Activated T-cell treated with anti-CD3 and anti-CD28 coated beads, Interleukin-2, amount 50 U/mL, for 4 hours (primary cell): ENCODE measurements at places on chromosomes 11 and 22. TPM values are rescaled to one million over a fixed set of nuclear protein-coding genes. Genes with fewer than 3 reads are reported as not detected.

DNA sequence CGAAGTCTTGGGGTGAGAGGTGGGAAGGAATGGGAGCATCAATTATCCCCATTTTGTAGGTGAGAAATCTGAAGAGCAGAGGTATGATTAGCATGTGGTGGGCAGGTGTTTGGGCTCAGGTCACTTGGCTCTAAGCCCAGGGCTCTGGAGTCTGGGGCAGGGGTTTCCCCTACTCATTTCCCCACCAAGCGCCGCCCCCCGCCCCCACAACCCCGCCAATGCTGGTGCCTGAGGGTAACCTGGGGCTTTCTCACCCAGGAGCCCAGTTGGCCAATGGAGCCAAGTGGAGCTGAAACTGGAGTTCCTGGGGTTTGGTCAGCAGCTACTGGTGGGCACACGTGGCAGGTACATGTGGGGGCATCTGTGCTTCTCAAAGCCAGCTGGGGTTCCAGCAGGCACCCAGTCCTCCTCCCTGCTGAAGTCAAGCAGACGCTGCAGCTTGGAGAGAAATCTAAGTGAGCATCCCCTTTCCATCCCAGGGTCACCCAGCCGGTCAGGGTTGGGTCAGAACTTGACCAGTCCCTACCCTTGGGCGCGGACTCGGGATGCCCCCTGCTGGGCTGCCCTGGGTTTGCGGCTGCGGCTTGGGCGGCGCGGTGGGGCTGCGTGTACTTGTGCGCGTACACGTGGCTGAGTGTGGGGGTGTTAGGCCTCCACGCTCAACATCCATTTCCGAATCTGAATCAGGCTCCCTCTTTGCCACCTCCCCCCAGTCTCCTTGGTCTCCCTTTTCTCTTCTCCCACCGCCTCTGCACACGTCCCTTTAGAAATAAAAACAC, 1.7 kb upstream of the CHRM1 start:
- peak; percentile 30 for DNase-seq

The MEN1 gene
- 61.2 TPM for total RNA-seq

The SMIM35 gene
- not detected for total RNA-seq

The NAALAD2 gene
- total RNA-seq = not detected

The MUC5AC gene
- total RNA-seq = under 0.01 TPM

DNA sequence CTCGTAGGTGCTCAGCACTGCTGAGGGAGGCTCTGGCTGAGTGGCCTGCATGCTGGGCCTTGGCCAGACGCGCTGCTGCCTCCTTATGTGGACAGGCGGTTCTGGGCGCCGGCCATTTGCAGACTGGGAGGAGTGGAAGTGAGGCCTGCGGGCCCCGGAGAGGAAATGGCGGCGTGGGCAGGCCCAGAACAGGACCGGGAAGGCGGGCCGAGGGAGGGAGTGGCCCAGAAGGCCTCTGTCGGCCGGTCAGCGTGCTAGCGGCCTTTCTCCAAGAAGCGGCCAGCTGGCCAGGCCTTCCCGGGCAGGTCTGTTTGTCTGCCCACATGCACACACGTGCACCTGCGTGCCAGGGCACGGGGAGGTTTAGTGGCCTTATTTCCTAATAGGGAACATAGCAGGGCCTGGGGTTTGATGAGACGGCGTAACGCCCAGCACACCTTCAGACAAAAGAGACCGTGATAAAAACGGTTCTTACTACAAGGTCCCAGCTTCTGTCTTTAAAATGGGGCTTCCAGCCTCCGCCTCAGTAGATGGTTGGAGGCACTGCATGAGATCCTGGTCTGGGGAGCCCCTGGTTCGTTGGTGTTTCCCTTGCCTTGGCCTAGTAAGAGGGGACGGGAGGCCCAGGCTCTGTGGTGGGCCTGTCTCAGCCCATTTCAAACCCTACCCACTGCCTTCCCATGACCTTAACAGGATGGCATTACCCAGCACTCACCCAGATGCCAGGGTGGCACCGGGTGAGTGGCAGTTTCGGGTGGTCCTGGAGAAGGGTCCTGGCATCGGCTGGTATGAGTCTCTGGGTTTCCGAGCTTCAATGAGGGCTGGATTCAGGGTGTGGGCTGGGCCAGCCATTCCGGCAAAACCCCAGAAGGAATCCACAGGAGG, 65.1 kb upstream of the PPARA start:
- DNase-seq = no peak

The POLR2F gene
- 155 TPM for total RNA-seq

The CHRM1 gene
- total RNA-seq = not detected

The RGL4 gene
- 3.3 TPM for total RNA-seq

The MMP7 gene
- 0.53 TPM for total RNA-seq

DNA sequence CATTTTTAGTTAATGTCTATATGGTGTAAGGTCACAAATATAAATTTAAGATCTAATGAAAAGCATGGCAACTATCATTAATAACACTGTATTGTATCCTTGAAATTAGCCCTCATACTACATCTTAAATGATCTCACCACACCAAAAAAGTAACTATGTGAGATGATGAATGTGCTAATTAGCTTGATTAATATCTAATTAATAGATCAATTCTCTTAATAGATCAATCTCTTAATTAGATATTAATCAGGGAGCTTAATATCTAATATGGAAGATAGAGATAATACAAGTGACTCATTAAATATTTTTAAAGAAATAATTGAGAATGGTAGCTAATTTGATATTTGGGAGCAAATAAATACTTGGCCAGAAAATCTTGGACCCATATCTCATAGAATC, 178.5 kb upstream of the FAT3 start:
- DNase-seq = no peak

- peak; percentile 49 for DNase-seq
These were observed 131.9 kb upstream of the MTMR2 start for GRCh38 chr11:96055706-96056387.

DNA sequence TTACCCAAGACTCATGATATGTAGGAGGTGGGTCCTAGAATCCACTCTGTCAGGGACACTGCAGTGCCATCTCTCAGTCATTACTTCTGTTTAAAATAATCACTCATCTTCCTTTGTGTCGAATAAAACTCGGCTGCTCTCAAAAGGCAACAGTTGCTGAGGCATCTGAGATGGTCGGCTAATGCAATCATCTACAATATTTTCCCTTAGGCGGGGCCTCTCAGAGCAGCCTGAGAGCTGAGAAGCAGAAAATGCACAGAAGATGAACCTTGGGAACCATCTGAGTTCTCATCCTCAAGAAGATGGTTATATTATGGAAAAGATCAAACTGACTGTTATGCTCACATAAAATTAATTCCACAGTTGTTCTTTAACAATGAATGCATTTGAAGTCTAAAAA, 1518.2 kb upstream of the TENM4 start:
- DNase-seq = no peak

DNA sequence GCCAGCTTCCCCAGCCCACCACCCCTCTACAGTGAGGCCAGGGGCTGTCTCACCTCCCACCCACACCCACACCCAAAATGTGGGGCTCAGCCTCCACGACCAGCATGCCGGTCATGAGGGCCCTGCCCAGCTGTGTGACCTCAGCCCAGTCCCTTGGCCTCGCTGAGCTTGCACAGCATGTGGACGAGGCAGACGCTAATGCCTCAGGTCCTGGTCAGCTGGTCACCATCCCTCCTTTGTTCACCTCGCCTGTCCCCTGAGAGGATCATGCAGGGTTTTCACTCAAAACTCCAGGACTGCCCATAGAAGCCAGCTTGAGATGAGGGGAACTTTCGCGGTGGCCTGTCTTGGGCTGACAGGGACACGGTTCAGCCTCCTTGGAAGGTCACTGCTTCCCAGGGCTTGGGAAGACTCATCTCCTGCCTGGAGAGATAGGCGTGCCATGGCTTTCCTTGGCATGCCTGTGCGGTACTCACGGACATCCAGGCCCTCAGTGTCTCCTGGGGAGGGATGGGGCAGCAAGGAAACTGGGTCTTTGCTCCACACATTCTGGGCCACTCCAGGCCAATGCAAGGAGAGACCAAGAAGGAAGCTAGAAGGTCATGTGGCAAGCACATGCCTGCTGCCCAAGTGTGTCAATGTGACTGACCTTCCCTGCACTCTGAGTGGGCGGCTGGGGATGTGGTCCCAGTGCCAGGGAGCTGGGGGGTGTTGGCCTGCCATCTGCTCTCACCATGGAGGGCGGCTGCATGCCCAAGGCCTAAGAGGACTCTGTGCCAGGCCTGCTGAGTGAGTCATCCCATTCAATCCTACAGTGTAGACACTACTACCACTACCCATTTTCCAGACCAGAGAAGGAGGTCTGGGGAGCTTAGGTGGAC, 3.2 kb upstream of the RTN4R start:
- DNase-seq = no peak

- DNase-seq = no peak
These were observed 31.2 kb downstream of the OTOG start for GRCh38 chr11:17578296-17578695.

The GGTLC3 gene
- total RNA-seq = not detected

The KREMEN1 gene
- total RNA-seq = 0.03 TPM

DNA sequence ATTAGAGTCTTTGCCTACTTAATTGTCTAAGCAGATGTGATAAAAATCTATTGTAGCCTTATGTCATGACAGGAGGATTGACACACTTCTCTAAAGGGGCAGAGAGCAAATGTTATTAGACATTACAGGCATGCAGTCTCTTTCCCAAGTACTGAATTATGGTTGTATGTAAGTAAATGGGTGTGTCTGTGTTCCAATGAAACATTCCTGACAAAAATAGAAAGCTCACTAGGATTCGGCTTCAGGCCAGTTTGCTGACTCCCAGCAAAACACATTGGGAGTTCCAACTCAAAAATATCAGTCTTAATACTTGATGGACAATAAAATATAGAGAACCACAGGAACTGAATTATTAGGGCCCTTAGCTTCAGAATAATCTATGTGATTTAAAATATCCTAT, 1480.4 kb downstream of the FAM181B start:
- no peak for DNase-seq

DNA sequence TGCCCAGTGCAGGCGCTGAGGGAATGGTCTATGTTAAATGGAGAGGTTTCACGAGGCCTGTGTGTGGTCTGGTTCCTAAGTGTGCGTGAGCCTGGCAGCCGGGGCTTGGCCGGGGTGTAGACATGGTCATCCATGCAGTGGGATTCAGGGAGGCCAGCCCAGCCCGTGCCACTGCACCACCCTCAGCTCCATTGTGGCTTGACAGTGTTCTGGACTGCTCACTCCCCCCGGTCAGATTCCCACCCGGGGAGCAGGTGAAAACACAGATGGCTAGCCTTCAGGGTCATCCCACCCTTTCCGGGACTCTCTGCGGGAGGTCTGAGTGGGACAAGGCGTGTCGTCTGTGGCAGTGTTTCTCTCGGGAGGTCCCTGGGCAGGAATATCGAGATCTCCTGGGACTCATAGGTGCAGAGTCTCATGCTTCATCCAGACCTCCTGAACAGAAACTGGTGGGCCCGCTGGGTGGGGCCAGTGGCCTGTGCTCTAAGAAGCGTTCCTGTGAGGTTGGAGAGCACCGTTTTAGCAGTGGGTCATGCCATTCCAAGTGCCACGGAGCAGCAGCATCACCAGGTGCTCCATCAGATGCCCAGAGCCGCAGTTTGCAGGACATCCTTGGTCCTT, 52.3 kb downstream of the ST14 start:
- no peak for DNase-seq

DNA sequence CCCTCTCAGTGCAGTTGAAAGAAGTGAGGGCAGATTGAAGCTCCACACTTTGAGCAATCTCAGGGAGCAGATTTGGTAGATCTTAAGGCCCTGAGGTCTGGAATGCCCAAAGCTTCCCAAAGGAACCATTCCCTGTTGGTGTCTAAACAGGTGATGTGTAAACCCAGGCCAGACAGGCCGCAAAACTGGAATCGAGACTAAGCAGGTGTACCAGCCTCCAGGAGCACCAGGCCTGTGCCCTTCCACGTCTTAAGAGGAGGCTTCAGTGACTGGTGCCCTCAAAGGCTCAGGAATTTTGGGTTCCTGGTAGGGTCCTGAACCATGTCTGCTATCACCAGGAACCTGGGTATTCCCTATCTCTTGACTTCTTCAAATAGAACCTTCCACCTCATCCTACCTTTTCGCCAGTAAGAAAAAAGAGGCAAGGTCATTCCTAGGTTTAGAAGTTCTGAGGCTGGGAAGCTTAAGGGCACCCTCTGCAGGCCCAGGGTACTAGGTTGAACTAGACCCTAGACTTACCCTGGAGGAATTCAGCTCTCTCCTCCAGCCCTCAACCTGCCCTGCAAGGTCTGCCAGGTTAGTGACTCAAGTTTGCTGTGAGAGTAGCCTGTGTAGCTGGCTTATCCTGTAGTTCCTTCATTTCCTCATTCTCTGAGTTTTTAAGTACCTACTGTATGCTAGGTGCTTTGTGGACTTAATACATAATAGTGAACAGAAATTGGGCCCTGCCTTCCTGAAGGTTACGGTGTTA, 100.0 kb upstream of the NNMT start:
- DNase-seq = no peak

DNA sequence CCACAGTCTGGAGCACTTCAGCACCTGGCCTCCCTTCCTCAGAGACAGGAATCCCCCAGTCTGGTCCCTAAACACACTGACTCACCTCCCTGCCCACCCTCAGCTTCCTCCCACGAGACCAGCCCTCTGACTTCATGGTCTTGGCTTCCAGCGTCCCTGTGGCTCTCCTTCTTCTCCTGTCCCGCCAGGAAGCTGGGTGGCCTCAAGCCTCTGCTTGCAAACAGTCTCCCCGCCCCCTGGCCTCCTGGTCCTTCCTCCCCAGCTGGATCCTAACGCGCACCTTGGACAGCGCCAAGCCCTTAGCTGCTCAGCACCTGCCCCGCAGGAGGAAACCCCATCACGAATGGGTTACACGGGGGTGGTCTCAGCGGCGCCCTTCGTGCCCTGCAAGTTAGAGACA, 4.5 kb downstream of the NCF4 start:
- no peak for DNase-seq

The DENND6B gene
- total RNA-seq = 1.3 TPM

DNA sequence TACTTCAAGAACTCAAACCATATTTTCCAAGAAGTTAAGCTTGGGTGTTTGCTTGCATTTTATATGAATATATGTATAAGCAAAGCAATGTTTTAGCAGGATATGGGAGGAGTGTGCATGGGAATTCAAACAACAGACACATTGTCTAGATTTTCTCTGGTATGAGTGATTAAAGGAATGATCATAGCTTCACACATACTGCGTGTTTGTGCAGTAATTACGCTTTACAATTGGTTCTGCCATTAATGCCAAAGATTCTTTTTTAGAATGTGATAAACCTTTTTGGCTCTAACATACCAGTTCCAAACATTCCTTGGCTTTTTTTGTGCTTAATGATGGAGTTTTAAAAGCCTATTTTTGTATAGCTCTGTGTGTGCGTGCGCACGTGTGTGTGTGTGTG, 54.0 kb downstream of the CCDC34 start:
- DNase-seq = no peak

- DNase-seq = no peak
These were observed 7.4 kb upstream of the TH start for GRCh38 chr11:2178906-2179494.

The MYOD1 gene
- not detected for total RNA-seq

DNA sequence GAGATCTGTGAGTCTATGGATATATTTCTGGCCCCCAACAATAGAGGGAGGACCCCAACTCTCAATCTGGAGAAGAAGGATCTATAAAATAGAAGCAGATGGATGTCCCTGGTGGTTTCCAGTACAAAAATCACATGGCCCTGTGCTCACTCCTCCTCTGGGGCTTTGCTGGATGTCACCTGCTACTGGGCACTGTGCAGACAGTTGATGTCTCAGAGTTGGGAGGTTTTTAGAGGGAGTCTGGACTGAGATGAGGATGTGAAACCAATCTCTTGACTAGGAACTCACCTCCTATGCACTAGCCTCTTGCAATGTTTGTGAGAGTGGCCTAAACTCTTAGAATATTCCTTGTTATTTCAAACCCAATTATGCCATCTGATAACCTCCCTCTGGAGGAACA, 107.2 kb downstream of the SCN3B start:
- DNase-seq = no peak
